ENCODE measurements at places on chromosomes 3 and 15.

DNA sequence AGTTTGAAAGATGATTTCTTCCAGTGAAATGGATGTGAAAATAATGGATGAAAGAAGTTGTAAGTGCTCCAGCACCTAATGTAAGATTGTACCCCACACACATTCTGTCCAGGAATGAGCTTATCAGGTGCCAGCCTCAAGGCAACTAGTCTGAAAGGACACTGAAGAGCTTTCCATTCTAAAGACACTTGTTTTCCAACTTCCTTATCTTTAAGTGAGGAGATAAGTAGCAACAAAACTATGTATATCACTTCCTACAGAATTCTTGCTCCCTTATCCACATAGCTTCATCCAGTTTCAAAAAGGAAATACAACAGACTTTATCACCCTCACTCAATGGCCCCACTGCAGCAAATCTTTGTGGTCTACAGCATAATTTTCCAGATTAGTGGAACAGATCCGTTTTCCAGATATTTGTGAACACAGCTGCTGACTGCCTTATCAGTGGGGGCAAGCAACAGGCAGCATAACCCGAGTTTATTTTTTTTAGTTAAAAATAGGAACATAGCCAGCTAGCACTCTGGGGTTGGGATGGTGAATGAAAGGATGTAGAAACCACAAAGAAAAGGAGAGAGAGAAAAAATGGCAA is 60.6 kb downstream of the CD200R1L start:
- no peak for DNase-seq

GRCh38 chr3:29760226-29760685 is 479.4 kb downstream of the RBMS3 start:
- no peak for DNase-seq

GRCh38 chr3:66437341-66437929 is 63.4 kb downstream of the LRIG1 start:
- no peak for DNase-seq

- DNase-seq = no peak
These were observed 228.7 kb downstream of the MBNL1 start for GRCh38 chr3:152497457-152497856.

DNA sequence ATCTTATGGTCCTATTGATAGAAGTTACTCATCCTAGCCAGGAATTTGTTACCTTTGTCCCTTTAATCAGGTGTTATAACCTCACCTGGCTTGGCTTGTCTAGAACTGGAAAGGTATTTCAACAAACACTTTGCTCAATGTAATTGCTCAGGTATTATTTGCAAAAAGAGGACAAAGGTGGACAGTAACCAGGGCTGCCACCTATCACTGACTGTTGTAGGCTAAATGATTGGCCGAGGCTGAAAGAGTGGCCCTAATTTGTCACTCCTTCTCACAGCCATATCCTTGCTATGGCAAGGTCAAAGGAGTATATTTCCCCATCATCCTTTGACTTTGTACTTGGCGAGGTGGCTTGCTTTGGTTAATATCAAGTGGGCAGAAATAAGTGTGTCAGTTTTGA is 2.7 kb upstream of the SELENOS start:
- DNase-seq = no peak

DNA sequence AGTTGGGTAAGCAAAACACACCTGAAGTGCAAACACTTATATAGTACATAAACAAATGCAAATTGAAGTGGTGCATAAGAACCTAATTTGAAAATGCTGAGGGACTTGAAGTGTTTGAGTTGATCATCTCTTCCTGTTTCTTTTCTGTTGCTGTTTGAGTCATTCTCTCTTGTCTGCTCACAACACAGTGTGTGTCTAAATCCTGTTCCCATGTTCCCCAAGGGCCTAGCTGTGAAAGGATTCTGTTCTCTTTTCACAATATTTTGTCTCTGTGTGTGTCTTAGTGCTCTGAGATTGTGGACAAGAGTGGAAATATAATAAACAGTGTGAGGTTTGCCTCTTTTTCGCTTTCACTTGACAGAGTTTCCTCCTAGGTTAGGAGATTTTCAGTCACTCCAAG is 6.1 kb downstream of the CD96 start:
- DNase-seq = no peak

DNA sequence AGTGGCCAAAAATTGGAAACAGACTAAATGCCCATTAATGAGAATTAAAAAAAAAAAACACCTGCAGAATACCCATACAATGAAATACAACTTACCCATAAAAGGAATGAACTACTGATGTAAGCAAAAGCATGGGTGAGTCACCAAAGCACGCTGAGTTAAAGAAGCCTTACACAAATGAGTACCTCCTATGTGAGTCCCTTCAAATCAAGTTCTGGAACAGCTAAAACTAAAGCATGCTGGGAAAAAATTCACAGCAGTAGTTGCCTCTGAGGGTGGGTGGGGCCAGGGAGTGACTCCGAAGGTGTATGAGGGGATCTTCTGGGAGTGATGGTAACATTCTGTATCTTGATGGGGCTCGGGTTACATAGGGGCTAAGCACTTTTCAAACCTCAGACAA is 11.4 kb downstream of the MYO5C start:
- no peak for DNase-seq

GRCh38 chr15:80494351-80494751 is 90.2 kb downstream of the ARNT2 start:
- no peak for DNase-seq

GRCh38 chr15:90955624-90956273 is 1.1 kb downstream of the RCCD1 start:
- DNase-seq = no peak

DNA sequence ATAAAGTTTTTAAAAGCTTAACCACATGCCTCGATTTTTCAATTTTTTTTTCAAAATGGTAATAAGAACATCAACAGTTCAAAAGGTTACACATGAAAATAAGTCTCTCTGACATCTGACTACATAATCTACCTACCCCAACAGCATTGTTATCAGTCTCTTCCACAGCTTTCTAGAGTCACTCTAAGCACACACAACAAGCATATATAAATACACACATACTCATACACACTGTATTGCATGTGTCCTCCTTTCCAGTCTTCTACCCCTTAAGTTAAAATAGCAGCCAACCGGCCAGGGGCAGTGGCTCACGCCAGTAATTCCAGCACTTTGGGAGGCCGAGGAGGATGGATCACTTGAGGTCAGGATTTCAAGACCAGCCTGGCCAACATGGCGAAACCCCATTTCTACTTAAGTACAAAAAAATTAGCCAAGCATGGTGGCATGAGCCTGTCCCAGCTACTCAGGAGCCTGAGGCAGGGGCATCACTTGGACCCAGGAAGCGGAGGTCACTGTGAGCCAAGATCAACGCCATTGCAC is 12.2 kb downstream of the TBL1XR1 start:
- no peak for DNase-seq

DNA sequence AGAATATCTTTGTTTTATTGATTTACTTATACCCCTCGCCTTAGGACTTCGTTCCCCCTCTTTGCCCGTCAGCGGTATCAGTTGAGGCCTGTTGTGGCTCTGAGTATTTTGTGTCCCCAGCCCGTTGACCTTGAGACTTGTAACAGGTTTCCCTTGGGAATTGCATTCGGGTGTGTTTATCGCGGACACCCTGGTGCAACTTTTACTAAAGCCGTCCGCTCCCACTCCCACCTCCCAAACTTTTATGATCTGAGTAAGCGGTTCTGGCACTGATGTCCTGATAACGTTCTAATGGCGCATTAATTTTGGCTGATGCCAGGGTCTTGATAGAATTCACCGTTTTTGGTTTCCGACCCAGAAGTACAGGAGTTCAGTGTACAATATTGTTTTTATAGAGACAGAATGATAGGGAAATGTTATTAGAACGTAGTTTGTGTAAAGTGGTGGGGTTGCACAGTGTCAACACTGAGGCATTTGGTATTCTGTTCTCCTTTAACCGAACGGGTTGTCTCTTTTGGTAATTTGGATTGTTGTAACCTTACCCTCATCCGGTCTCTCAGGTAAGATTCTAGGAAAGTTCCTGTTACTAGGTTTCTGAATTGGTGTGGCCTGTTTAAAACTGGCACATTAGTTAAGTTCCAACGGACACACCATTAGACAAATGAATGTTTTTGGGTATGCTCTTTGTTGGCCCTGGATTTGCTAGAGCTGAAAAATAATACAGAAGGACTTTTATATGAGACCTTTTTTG is 47.8 kb downstream of the OIP5 start:
- no peak for DNase-seq

DNA sequence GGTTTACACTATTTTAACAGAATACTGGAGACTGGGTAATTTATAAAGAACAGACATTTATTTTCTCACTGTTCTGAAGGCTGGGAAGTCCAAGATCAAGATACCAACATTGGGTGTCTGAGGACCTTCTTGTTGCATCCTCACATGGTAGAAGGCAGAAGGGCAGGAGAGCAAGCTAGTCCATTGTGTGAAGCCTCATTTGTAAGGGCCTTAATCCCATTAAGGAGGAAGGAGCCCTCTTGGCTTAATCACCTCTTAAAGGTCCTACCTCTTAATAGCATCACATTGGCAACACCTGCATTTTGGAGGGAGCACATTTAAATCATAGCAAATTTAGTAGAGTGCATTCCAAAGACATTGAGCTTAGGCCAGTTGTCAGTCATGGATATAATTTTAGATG is 26.2 kb downstream of the UBE2Q2 start:
- DNase-seq = no peak

- no peak for DNase-seq
These were observed 227.5 kb downstream of the DTWD1 start for GRCh38 chr15:49848282-49848724.

GRCh38 chr15:47331829-47332393 is 385.4 kb upstream of the SEMA6D start:
- DNase-seq = no peak

GRCh38 chr3:115272036-115272824 is 125.1 kb upstream of the ZBTB20 start:
- no peak for DNase-seq

DNA sequence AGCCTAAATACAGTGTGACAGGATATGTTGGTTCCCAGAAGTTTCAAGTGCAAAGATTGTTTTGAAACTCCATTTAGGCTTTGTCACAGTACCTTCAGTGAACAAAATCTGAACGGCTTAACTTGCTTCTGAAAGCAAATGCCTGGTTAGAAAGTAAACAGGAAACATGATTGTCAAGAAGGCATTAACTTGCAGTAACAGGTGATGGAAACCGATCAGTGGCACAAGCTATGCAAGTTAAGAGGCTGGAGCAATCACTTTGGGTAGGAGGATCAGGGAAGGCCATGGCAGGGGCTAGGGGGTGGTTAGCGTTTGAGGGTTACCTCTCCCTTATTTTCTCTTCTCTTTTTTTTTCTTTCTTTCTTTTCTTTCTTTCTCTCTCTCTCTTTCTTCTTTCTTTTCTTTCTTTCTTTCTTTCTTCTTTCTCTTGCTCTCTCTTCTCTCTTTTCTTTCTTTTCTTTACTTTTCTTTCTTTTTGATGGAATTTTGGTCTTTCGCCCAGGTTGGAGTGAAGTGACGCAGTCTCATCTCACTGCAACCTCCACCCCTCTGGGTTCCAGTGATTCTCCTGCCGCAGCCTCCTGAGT is 2.4 kb downstream of the HYKK start:
- no peak for DNase-seq

DNA sequence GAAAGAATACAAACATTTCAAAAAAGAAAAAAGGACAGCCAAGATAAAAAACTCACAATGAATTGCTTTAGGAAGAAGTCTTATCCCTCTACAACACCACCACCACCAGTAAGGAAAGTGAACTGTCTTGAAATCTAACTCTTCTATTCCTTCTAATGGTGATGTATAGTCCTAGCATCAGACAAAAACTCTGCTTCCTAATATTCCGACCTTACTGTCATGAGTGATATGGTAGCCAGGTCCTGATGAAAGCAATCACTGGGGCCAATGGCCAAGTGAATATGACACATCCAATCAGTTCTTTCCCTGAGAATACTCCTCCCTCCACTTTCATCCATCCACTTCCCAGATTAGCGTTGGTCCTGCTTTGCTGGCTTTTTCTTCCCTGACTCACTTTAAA is 14.8 kb downstream of the GK5 start:
- no peak for DNase-seq

DNA sequence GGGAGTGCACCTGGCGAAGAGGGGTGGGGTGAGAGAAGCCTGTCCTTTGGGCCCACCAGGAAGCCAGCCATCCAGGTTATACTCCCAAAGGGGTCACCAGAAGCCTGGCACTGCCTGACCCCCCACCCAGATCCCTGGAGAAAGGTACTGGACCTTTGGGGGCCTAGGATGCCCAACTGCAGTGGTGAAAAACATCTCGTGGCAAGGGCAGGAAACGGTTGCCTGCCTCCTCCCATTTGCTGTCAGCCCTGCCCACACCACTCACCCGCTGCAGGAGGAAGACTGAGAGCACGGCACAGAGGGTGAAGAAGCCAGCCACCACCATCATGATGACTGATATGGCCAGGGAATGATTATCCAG is 2.2 kb upstream of the ULK3 start:
- DNase-seq = peak; percentile 51

- DNase-seq = no peak
These were observed 36.7 kb upstream of the SECISBP2L start for GRCh38 chr15:49082960-49083359.

- DNase-seq = peak; percentile 70
These were observed 71.9 kb upstream of the SPATA12 start for GRCh38 chr3:56988458-56989168.

GRCh38 chr3:118635711-118636110 is 398.9 kb downstream of the IGSF11 start:
- DNase-seq = no peak

- no peak for DNase-seq
These were observed 302.9 kb upstream of the ARHGEF26 start for GRCh38 chr3:153818338-153818737.

- no peak for DNase-seq
These were observed 82.1 kb downstream of the PCSK6 start for GRCh38 chr15:101407439-101407838.

DNA sequence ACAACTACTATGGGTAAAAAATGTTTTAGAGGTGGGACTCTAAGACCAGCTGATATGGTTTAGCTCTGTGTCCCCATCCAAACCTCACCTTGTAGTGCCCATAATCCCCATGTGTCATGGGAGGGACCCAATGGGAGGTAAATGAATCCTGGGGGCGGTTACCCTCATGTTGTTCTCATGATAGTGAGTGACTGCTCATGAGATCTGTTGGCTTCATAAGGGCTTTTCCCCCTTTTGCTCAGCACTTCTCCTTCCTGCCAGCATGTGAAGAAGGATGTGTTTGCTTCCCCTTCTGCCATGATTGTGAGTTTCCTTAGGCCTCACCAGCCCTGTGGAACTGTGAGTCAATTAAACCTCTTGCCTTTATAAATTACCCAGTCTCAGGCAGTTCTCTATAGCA is 45.7 kb downstream of the FAM98B start:
- DNase-seq = no peak

DNA sequence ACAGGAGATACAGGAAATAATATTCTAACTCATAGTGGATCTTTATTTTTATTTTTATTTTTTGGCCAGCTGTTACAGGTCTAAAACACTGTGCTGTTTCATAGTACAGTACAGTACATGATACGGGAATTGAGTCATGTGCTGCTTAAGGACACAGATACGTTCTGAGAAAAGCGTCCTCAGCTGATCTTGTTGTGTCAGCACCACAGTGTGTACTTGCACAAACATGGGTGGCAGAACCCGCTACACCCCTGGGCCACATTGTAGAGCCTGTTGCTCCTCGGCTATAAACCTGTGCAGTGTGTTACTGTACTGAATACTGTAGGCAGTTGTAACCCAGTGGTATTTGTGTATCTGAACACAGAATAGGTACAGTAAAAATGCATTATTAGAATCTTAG is 183.4 kb downstream of the OR4M2 start:
- no peak for DNase-seq
